ENCODE measurements at places on chromosomes 3 and 15. TPM values are rescaled to one million over a fixed set of nuclear protein-coding genes. Genes with fewer than 3 reads are reported as not detected.

The C3orf80 gene
- 20.0 TPM for total RNA-seq

The SUCNR1 gene
- 0.35 TPM for total RNA-seq

The GOLGA6L7 gene
- total RNA-seq: not detected

The KLHL40 gene
- total RNA-seq: not detected

The CHRM5 gene
- total RNA-seq: not detected

The PRR20G gene
- not detected for total RNA-seq

The SYNPR gene
- not detected for total RNA-seq

The PDIA5 gene
- total RNA-seq: 22.0 TPM

The GOLGA6A gene
- not detected for total RNA-seq

The GOLGA6L22 gene
- not detected for total RNA-seq

The CADM2 gene
- 0.67 TPM for total RNA-seq

The SLCO2A1 gene
- 67.7 TPM for total RNA-seq

The PLAAT1 gene
- total RNA-seq: not detected

The C2CD4A gene
- 0.28 TPM for total RNA-seq

The TMC3 gene
- 0.95 TPM for total RNA-seq

The SHC4 gene
- 0.43 TPM for total RNA-seq
